Muscle of arm (tissue), 14 donors: ENCODE measurements at places on chromosomes 11 and 22. TPM values are rescaled to one million over a fixed set of nuclear protein-coding genes. Genes with fewer than 3 reads are reported as not detected.

DNA sequence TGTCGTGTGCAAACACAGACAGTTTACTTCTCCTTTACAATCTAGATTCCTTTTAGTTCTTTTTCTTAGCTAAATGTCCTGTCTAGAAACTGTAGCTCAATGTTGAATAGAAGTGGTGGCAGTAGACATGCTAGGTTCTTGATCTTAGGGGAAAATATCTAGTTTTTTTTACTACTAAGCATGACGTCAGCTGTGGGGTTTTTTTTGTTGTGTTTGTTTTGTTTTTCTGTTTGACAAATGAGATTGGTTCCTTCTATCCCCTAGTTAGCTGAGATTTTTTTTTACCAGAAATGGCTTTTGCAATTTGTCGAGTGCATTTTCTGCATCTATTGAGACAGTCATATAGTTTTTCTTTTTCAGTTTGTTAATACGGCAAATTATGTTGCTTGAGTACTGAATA lies 2.3 kb upstream of the OR10G7 start:
- no peak for DNase-seq

DNA sequence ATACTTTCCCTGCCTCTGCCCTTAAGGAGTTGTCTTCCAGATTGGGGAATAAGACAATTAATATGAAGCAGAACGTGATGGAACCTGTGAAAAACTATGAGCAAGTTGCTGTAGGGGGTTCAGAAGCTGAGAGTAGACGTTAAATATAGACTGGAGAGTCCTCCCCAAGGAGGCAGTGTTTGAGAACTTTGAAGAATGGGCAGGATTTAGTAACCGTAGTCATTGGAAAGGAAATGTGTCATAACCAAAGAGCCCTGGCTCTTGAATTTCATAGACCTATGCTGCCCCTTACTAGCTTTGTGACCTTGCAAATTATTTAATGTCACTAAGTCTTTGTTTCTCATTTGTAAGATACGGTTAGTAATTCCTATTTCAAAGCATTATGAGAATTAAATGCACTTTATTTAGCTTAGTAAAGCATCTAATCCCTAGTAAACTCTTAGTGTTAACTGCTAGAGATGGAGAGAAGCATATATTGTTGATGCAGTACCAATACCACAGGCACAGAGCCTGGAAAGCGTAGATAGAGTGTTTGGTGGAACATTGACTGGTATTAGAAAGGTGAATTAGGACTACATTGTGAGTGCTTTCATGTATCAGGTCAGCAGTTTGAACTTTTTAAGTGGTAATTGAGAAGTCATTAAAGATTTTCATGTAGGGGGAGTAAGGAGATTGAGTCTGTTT lies 54.1 kb downstream of the MCAM start:
- no peak for DNase-seq

DNA sequence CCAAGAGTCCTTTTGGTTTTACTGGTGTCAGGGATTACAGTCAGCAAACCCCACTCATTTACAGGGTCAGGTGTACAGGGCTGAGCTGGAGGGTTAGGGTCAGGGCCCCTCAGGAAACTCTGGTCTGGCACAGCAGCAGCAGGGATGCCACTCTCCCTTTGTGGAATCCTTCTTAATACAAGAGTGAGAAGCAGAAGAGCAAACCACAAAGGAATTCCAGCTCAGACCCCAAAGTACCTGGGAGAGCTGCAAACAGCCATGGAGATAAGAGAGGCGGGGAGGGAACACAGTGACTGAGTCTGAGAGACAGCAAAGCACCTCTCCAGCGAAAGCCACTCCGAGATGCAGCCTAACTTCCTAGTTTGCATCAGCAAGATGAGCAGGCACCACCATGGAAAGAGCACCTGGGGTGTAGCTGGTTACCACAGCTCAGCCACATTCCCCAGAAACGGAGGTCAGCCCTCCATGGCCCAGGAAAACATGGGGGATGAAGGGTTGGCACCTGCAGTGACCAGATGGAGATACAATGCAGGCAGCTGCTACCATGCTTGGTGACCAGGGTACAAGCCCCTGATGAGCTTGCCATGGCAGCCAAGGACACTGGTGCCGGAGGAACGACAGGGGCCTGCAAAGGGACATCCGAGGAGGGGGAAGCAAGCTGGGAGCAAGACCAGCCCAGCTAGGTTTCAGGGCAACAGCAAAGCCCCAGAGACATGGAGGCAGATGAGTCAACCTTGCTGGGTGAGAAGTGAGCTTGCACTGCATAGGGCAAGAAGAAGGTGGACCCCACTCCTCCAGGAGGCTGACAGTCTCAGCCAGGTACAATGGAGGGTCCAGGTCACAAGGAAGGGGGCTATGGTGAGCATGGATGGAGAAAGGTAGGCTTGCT lies 3.9 kb downstream of the BET1L start:
- no peak for DNase-seq

DNA sequence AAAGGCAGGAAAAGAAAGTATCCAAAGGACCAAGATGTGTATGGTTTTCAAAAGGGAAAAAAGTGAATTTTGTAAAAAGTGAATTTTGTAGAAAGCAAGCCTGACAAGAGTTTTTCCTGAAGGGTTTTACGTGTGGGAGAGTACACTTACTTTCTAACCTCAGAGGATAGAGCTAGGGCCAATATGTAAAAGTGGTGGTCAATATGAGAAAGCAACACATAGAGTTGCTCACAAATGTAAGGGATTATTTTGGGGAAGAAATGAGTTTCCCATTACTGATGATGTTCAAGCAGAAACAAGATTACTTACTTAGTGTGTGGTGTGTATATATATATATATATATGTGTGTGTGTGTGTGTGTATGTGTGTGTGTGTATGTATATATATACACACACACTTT lies 162.5 kb downstream of the SWAP70 start:
- no peak for DNase-seq

DNA sequence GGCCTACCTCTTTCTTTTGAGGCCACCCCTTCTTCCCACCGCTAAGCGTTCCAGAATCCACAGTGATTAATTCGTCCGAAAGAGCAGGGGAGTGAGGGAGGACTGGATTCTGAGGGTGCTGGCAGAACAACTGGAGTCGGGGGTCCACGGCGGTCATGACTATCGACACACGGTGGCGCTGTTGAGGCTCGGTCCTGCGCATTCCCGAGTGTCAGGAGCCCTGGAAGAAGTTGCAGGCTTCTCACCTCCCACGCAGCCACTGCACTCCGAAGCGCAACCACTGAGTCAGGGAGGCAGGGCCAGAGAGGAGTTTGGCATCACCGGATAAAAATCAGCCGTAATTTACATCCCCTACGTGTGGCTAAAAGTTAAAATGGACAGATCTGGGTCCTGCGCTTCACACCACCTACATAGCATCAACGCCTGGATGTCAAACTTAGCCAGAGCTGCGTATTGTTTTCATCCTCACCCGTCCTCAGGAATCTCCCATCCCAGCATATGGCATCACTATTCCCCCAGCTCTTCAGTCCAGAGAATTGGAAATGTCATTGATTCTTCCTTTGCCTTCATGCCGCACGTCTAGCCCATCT lies 10.7 kb upstream of the CTSF start:
- DNase-seq = peak; percentile 77

- no peak for DNase-seq
Measured at GRCh38 chr22:40238425-40239344, 61.0 kb downstream of the TNRC6B start.

- no peak for DNase-seq
Measured at GRCh38 chr11:120236169-120237107, 3.5 kb upstream of the POU2F3 start.

PIH1D2 gene
- polyA plus RNA-seq = 4.1 TPM

DNA sequence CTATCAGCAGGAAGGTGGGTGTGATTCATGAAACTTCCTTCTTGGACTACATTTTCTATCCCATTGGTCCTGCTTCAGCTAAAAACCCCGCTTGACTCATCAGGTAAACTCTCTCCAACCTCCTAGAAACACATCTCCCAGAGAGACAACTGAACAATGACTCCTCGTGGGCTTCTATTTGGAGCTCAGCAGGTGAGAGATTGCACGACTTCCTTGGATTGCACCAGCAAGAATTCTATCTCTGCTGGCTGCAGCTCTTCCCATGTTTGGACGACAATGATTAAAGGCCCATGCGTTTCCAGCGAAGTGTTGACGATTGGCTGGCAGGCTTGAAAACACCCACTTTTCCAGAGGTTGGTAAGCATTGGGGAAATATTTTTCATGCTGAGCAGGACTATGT lies 216.1 kb upstream of the NTM start:
- DNase-seq = no peak

KCNJ1 gene
- 0.68 TPM for polyA plus RNA-seq

- DNase-seq = no peak
Measured at GRCh38 chr11:26936109-26936508, 57.8 kb upstream of the FIBIN start.

DNA sequence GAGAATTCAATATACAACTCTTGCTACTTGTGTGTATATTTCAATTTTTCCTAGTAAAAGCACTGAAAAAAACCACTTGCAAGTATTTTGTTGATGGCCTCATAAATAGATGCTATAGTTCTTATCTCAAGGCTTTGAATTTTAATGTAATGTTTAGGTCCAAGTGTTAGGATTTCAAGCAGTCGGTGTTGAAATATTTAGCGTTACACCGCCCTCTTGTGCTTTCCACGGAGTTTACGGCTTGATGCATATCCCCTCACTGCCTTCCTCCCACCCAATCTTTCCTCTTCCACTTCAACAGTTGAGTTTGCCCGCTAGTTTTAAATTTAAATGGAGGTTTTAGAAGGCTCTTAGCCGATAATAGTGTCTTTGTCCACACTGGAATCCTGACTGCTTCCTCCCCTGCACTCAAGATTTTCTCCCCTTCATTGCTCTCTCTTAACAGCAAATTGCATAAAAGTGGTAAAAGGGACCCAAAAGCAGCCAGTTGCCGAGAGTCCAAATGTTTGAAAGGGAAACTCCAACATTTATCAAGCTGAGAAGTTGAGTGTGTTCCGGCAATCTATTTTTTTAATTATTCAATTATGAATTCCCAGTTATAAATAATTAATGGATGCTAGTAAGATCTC lies 25.9 kb upstream of the HTATIP2 start:
- peak; percentile 31 for DNase-seq

LRP4 gene
- polyA plus RNA-seq = 22.0 TPM

GRCh38 chr11:47327025-47327424 lies 25.5 kb downstream of the MYBPC3 start:
- no peak for DNase-seq

DNA sequence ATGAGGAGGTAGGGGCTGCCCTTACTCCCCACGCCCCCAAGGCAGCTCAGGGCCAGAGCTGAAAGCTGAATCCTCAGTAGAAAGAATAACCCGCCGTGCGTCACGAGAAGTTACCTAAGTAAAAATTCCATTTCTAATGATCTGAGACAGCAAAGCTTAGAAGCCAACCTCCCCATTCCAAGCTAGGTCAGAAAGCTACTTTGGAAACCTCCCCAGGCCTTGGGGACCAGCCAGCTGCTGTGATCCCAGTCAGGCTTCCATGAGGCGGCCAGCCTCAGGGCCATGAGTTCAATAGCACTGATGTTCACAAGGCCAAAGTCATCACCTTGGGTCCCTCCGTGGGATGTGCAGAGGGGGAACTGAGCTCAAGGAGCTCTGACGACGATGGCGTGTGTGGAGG lies 6.9 kb downstream of the SHISAL1 start:
- DNase-seq = no peak

GRCh38 chr11:71459076-71459766 lies 6.2 kb downstream of the NADSYN1 start:
- DNase-seq = no peak

PYGM gene
- polyA plus RNA-seq = not detected

- DNase-seq = no peak
Measured at GRCh38 chr22:27504360-27505253, 296.9 kb downstream of the MN1 start.

VSIG2 gene
- polyA plus RNA-seq = 1.6 TPM

- no peak for DNase-seq
Measured at GRCh38 chr11:32426819-32427615, 8.3 kb downstream of the WT1 start.

NCF4 gene
- polyA plus RNA-seq = 3.5 TPM

GRCh38 chr11:11860103-11860979 lies 18.6 kb downstream of the USP47 start:
- no peak for DNase-seq

DNA sequence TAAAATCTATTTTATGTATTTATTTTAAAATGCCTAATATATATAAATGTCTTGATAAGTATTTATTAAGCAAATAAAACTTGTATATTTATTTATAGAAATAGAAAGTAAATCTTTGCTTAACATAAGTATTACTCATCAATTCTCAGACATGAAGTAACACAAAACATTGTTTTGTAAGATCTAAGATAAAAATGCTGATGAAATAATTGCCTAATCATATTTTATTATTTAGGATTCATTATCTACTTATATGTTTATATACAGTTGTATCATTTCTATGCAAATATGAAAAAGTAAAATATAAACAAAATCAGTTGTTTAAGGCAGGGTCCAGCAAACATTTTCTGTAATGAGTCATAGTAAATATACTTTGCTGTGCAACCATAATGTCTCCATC lies 507.8 kb upstream of the CNTN5 start:
- DNase-seq = no peak

BTG4 gene
- polyA plus RNA-seq = not detected

- peak; percentile 28 for DNase-seq
Measured at GRCh38 chr11:19076744-19077589, 16.4 kb upstream of the MRGPRX2 start.

LYVE1 gene
- polyA plus RNA-seq = 105 TPM

- no peak for DNase-seq
Measured at GRCh38 chr11:2178906-2179494, 7.4 kb upstream of the TH start.

CNTN5 gene
- 8.7 TPM for polyA plus RNA-seq

HDHD5 gene
- polyA plus RNA-seq = 38.5 TPM

GRCh38 chr11:61037441-61038093 lies 64.7 kb upstream of the CD5 start:
- DNase-seq = peak; percentile 35

- no peak for DNase-seq
Measured at GRCh38 chr11:124608147-124608546, 3.1 kb upstream of the PANX3 start.

POU2AF2 gene
- not detected for polyA plus RNA-seq

DNA sequence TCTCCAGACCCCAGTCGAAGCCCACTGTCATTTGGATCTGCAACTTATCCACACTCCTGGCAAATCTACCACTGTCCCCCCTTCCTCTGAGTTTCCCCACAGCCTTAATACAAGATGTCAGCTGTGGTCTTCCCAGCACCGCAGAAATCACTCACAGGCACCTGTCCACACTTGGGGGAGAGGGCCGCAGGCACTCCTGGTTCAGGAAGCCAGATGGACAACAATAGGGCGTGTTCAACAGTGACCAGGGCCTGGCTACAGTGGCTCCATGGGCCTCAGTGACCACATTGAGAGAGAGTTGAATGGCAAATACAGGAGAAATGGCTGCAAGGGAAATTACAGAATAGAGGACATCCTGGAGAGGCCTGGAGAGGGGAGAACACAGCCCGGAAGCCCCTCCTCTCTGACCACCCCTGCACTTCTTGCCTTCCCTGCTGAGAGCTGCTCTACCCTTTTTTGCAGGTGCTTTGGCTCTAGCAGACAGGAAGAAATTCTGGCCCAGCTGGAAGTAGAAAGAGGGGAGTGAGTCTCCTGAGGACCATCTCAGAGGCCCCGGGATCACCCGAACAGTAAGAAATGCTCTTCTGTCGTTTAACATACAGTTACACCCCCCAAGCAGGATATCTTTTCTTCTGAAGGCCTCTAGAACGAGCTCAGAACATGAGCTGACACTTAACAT lies 164.6 kb downstream of the FEZ1 start:
- no peak for DNase-seq

- DNase-seq = no peak
Measured at GRCh38 chr11:122322329-122322728, 206.3 kb upstream of the BLID start.

BCO2 gene
- polyA plus RNA-seq = 11.0 TPM

GRCh38 chr11:57368106-57368844 lies 12.7 kb downstream of the PRG3 start:
- no peak for DNase-seq
